A172 (cell line): ENCODE measurements at places on chromosomes 2 and 18.

GRCh38 chr2:207316906-207317305 is 151.2 kb upstream of the KLF7 start:
- no peak for DNase-seq

- no peak for DNase-seq
Measured at GRCh38 chr2:98894331-98895000, 41.6 kb downstream of the CRACDL start.

GRCh38 chr2:235894839-235895238 is 273.3 kb downstream of the GBX2 start:
- no peak for DNase-seq

- no peak for DNase-seq
Measured at GRCh38 chr2:179140571-179140970, 90.6 kb upstream of the CCDC141 start.
